ENCODE measurements at places on chromosomes 4 and X.

DNA sequence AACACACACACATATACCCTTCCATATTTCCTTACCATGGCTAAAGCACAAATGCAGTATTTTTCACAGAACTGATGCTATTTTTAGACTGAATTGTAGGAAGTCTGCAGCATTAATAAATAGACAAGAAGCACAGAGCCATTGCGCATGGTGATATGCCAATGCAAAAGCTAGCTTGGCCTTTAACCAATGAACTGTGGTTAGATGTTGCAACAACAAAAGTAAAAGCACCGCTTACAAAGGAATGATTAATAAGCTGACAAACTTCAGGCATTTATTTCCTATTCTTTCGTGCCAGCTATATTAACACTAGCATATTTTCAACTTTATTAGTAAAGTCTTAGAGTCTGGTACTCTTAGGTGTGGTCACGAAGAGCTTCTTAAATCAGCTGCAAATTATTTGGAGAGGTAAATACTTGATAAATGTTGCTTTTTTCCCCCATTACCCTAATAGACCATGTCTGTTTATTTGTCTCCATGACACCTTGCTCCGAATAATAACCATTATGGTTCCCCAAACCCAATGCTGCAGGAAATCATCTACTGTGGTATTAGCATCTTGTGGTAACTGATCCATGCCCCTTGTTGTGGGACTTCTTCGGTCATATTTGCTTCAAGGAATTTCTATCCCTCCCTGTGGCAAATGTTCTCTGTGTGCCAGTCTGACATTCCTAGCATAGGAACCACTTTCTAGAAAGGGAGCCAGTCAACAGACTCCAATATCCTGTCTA lies 306.1 kb upstream of the TAPT1 start:
- DNase-seq: no peak

- DNase-seq: no peak
Observed at GRCh38 chrX:130758072-130758471, 144.9 kb downstream of the ENOX2 start.

DNA sequence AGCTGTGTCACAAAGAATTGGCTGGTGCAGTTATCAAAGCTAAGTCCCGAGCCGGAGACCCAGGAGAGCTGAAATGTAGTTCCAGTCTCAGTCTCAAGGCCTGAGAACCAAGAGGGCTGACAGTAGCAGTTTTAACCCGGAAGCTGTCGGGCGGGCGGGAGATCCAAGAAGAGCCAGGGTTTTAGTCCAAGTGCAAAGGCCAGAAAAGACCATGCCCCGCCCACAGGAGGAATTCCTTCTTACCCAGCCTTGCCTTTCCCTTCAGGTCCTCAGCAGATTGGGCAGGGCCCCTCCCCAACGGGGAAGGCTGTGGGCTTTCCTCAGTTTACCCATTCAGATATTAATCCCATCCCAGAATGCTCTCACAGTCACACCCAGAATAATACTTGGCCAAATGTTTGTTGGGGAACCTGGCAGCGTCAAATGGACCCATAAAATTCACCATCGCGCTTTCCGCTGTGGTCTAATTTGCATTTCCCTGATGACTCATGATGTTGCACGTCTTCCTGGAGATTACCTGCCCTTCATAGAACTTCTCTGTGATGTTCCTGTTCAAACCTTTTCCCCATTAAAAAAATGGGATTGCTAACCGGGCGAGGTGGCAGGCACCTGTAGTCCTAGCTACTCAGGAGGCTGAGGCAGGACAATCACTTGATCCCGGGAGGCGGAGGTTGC lies 16.2 kb downstream of the MAEA start:
- no peak for DNase-seq

- DNase-seq: no peak
Observed at GRCh38 chrX:154829926-154830442, 4.5 kb downstream of the SMIM9 start.

DNA sequence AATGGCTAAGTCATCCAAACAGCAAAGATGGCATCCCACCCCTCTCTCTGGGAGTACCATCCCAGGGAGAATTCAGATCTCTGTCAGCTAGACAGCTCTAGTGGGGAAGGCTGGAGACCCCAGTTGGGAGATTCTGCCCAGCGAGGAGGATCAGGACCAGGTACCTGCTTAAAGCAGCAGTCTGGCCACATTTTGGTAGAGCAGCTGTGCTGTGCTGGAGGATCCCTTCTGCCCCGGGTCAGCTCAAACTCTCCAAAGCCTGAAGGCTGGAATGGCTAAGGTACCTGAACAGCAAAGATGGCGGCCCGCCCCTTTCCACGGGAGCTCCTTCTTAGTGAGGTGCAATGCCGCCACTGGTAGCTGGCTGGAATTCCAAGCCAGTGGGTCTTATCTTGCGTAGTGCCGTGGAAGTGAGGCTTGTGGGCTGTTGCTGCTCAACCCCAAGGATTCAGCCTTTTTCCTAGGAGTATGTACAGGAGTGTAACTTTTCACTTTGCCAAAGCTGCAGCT lies 40.1 kb downstream of the SATL1 start:
- DNase-seq: no peak

GRCh38 chr4:85780664-85781063 lies 305.7 kb downstream of the ARHGAP24 start:
- DNase-seq: no peak

GRCh38 chr4:101660607-101661006 lies 129.9 kb upstream of the BANK1 start:
- no peak for DNase-seq
